ENCODE measurements at places on chromosomes 7 and 10.

GRCh38 chr7:123941391-123942180 is 16.5 kb downstream of the SPAM1 start:
- no peak for DNase-seq

- no peak for DNase-seq
Observed at GRCh38 chr7:15015545-15016314, 113.2 kb upstream of the DGKB start.

GRCh38 chr10:87868277-87868676 is 4.9 kb downstream of the PTEN start:
- no peak for DNase-seq

DNA sequence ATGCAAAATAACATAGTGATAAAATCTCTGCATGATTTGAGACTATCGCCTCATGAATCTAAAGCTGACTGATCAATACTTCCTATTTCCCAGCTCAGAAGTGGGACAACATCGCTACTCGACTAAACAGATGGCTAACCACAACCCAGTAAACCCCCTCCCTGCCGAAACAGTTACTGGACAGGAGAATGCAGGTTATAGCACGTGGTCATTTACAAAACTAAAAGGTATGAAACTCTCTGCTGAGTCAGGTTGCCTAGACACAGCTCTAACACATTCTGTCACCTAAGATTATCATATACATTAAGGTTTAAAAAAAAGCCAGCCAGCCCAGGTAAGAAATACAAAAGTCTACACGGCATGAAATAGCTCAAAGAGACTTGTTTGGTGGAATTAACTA is 64.0 kb downstream of the CTBP2 start:
- DNase-seq = no peak

GRCh38 chr7:77831481-77831880 is 32.9 kb downstream of the PHTF2 start:
- no peak for DNase-seq

- DNase-seq = no peak
Observed at GRCh38 chr10:133445751-133446708, 7.7 kb upstream of the SCART1 start.

DNA sequence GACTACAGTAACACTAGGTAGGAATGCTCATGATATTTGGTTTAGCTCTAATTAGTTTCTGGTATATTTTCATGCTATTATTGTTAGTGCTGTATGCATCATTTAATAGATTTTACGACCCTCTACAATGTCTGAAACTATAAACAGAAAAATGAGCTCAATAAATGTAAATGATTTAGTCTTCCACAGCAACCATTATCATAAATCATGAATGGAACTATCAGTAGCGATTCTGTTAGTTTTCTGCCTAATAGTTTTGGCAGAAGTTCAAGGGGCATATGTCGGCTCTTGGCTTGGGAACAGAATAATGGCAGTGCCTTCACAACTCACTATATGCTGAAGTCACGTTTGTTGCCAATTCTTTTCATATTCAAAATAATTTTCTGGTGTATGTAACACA is 494.8 kb downstream of the PARD3 start:
- no peak for DNase-seq

DNA sequence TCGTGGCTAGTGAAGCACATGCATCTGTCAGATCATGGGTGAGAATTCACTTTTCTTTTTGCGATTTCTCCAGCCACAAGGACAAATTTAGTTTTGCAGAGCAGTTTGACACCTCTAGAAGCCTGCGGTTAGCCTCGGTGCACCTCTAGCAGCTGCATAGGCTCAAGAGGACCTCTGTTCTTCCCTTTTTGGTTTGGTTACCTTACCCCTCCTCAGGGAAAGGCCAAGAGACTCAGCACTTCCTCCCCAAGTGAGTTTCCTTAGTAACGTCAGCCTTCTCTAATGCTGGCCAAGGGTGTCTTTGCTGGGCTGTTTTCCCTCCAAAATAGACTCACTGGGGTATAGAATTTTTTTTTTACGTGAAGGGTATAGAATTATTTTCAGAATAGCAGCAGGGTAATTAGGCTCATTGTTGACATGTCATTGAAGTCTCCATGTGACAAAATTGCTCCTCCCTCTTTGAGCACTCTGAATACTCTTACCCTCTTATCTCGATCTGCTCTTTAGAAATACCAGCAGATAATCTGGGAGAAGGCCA is 97.8 kb downstream of the AUTS2 start:
- no peak for DNase-seq

DNA sequence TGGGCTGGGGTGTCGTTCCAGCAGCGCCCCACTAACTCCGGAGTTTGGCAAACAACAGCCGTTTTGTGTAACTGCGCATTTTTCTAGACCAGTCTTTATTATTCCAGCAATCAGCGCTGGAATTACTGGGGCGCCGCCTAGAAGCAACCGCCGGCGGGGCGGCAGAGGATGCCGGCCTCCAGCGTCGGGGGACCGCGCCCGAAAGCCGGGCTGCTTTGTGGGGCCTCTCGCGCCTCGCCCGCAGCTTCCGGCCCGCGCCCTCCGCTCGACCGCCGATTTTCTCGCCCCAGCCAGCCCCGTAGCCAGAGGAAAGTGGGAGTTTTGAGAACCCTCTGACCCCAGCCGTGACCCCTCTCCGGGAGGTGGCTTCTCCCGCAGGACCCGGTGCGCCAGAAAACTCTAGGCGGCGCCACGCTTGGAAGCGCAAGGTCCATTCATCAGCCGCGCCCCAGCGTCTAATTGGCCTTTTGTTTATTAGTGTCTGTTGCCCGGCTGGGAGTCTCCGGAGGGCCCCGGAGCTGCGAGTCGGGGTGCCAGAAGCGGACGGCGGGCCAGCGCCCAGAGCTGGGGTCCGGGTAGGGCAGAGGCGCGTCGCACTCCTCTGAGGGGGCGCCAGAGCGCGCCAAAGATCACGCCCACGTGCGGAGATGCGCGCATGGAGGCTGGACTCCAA is 10.7 kb downstream of the EMX2 start:
- no peak for DNase-seq

GRCh38 chr7:90246171-90246570 is 1.2 kb downstream of the CFAP69 start:
- no peak for DNase-seq

GRCh38 chr10:93495654-93496321 is 624 bp upstream of the CEP55 start:
- no peak for DNase-seq

DNA sequence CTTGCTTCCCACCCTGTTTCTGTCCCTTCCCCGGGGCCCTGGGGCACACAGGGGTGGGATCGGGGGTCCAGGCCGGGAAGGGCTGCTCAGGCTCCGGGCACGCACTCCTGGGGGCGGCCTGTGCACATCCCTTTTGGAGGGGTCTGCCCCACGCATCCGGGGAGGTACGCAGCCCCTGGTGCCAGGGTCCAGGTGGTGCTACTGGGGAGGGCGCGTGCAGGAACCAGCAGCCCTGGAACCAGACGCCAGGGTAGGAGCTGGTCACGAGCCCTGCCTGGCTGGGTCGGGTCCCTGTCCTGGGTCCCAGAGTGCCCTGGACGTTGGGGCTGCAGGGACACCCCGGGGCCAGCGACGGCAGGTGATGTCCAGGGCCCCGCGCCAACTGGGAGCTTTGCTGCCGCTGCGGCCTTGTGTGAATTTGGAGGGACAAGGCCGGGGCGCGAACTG is 53.4 kb downstream of the GLRX3 start:
- DNase-seq = no peak

DNA sequence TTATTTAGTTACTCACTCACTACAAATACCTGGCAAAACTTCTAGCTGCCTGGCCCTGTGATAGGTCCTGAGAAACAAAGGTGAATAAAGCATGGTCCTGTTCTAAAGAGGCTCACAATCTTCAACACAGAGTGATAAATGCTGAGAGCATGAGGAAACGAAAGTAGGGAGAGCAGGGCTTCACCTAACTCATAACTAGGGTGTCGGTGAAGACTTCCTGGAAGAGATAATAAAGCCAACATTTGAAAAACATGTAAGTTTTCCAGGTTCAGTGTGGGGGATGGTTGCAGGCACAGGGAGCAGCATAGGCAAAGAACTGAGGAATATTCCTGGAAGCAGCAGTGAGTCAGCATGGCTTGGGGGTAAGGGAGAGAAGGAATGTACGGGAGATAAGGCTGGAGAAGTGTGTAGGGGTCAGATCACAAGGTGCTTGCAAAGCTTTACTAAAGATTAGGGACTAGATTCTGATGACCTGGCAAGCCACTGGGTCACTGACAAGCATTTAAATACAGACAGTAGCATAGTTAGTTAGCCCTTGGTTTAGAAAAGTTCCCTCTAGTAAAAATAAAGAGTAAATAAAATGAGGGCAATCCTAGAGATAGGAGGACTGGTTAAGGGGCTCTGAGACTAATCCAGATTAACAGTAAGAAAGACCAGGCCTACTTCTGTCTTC is 5.1 kb downstream of the KEL start:
- no peak for DNase-seq

- no peak for DNase-seq
Observed at GRCh38 chr10:91462423-91462822, 52.3 kb downstream of the HECTD2 start.

- no peak for DNase-seq
Observed at GRCh38 chr10:76453997-76454396, 1022.6 kb downstream of the LRMDA start.

DNA sequence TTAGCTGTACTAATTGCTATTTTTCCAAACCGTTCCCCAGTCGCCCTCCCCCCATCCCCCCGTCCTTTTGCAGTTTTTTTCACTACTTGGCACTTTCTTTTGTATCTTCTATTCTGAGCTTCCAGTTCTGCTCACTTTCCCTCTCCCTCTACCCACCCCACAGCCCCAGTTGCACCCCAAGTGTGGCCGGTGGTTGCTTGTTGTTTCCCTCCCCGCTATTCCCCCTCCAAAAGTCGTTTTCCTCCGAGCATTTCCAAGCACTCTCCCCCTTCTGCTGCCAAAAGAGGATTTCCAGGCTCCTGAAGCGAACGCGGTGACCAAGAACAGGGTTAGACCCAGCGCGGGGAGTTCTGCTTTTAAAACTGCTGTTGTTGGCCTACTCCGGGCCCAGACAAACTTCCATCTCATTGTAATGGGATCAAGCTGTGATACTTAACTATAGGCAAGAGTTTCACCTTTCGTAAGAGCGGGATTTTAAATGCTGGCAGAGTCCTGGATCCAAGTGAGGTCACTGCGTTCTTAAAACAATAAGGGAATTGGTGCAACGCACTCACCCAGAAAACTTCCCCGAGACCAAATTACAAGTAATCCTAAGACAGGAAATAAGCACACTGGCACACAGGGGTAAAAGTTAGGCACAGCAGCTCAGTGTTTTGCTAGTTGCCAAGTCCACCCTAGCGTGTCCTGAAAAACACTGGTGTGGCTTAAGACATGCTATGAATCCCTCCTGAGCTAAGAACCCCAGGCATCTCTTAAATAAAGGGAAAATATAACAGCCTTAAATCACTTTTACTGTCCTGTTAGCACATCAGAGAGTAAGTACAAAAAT is 1.5 kb upstream of the RGS10 start:
- DNase-seq = no peak

- DNase-seq = no peak
Observed at GRCh38 chr7:15586266-15586665, 24.5 kb upstream of the AGMO start.

GRCh38 chr7:51000956-51001355 is 218.3 kb upstream of the GRB10 start:
- DNase-seq = no peak

DNA sequence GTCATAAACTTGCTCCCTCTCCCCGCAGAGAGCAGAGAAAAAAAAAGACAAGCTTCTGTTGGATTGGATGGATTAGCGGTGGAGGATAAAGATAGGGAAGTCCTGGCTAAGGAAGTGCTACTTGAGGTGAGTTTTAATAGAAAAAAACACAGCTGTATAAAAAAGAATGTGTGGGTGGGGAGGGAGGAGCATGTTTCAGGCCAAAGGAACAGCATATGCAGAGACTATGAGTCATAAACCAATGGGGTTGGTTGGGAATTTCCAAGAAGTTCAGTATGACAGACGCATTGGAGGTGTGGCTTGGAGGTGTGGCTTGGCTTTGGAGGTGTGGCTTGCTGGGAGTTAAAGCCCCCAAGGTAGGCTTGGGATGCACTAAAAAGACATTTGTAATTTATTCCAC is 103.0 kb upstream of the LSM8 start:
- no peak for DNase-seq

- DNase-seq = no peak
Observed at GRCh38 chr7:1733206-1733907, 63.3 kb downstream of the ELFN1 start.

GRCh38 chr7:70143075-70144044 is 545.1 kb downstream of the AUTS2 start:
- no peak for DNase-seq

- DNase-seq = no peak
Observed at GRCh38 chr10:131579251-131580071, 267.9 kb upstream of the TCERG1L start.

GRCh38 chr7:112996331-112996871 is 90.2 kb downstream of the GPR85 start:
- no peak for DNase-seq

GRCh38 chr10:3467052-3467951 is 294.7 kb upstream of the PITRM1 start:
- DNase-seq = no peak

DNA sequence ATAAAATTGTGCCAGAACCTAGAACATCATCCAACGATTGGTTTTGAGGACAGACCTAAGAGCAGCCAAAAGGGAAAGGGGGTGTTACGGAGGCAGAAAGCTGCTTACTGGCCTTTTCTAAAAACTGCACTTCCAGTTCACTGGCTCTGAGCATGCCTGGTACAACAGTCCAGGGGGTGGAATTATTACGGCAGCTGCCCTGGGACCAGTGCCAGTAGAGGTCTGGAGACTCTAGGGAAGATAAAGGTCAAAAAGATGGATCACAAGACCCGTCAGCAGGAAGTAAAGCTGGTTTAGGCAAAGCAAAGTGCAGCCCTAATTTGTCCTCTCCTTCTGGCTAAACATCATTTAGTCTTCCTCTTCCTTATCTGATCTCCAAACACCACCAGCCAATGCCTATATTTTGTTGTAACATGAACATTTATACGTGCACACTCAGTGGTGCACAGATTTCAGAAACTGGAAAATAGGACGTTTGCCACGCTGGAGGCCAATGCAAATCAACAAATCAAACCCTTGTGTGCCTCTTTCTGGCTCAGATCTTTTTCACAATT is 216.4 kb upstream of the DPP6 start:
- DNase-seq = no peak

DNA sequence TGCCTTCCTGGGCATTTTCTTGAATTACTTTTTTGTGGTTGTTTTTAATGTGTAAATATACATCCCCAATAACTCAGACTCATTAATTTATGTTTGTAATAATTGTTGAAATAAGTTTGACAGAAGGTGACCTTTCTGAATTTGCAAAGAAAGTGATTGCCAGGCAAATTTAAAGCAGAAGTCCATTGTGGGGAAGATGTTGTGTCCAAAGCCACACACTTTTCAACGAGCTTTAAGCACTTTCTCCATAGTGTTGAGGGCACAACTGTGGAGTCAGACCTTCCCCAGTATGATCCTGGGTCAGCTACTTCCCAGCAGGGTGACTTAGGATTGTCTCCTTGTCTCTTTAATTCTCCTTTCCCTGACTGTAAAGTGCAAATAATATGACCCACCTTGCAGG is 52.5 kb downstream of the PTPRE start:
- no peak for DNase-seq

DNA sequence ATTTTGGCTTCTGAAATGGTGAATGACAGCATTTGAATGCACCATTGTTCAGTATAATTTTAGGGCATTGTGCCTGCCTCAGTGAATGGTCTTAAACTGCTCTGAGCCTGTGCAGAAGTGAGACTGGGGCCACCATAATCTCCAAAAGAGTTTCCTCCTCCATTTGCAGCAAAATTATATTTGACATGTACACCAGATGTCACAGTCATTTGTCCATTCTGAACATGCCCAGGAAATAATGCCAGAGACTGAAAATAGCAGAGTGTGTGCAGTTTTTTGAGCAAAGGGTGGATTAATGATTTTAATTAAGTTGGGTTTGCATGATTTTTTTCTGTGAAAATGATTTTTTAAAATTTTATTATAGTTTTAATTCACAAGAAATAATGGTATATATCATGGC is 26.4 kb upstream of the SLC35B4 start:
- DNase-seq = no peak
